ENCODE measurements at places on chromosomes 12 and 14.

- no peak for DNase-seq
Measured at GRCh38 chr14:53367644-53368026, 214.5 kb upstream of the DDHD1 start.

DNA sequence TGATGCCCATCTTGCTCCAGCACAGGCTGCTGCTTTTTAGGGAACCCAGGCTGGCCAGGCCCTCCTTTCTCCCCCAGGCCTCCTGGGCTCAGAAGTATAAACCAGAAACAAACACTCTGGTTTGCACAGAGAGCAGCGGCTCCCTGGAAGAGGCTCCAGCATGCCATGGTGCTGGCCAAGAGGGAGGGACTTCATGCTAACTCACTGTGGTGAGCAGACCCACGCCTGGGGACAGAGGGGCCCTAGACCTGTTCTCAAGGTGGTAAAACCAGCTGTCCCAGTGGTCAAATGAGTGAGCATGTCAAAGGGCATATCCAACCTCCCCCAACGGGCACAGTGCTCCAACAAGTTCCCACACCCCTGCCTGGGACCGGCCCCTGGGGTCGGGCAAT is 15.5 kb downstream of the BCL11B start:
- DNase-seq: no peak

- DNase-seq: no peak
Measured at GRCh38 chr14:54621686-54622085, 54.8 kb downstream of the SAMD4A start.

DNA sequence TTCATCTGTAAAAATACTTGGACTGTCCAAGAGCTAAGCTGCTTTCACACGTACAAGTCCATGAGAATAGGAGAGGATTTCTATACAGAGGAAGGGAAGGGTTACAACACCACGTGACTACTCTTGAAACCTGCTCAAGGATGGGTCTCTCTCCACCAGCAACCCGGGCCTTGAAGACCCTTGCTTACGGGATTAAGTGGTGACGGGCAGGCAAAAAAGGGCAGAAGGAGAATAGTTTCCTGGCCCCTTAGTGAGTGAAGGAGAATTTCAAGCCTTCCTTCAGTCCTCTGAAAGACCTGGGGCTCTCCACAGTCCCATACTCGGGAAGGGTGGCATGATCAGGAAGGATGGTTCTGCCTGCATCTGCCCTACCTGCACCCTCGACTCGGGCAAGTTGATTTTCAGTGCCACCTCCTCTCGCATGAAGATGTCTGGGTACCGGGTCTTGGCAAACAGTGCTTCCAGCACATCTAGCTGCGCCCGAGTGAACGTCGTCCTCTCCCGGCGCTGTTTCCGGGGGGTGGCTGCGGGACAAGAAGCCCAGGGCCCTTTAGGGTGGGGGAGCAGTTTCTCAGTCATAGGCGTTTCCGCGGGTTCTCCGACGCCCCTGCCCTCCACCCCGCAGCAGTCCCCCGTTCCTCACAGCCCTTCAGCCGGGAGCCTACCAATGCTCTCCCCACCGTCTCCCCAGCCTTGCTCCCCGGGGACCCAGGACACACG is 6.3 kb downstream of the OTX2 start:
- no peak for DNase-seq

GRCh38 chr14:29503903-29504302 is 423.7 kb downstream of the PRKD1 start:
- DNase-seq: no peak

DNA sequence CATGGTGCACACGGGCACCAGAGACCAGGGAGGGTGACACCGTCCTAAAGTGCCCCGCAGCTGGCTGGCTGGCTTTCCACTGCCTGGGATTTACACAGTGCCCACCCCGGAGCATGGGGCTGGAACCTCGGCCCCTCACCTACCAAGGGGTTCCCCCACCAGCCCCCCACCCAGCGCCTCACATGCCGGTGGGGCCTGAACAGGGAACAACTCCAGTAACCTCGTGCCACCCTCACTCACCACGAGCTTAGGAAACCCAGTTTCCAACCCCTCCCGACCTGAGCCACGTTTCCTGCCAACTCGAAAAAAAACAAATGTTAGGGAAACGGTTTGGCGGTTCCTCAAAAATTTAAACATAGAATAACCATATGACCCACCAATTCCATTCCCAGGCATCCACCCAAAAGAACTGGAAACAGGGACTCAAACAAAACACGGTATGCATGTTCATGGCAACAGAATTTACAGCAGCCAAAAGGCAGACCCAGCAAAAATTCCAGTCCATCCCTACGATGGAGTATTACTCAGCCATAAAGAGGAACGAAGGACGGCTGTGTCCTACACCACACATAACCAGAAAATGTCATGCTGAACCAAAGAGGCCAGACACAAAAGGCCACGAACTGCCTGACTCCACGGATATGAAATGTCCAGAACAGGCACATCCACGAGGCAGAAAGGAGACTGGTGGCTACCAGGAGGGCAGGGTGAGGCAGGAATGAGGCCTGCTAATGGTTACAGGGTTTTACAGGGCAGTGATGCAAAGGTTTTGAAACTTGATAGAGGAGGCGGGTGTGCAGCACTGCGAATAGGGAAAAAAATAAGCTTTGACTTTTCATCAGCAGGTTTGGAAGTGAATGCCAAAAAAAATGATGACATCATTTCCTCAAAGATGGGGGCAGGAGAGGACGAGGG is 68.9 kb downstream of the NCOR2 start:
- no peak for DNase-seq

Measured in T-helper 1 cell (primary cell).